ENCODE measurements at places on chromosomes 1 and 21.

DNA sequence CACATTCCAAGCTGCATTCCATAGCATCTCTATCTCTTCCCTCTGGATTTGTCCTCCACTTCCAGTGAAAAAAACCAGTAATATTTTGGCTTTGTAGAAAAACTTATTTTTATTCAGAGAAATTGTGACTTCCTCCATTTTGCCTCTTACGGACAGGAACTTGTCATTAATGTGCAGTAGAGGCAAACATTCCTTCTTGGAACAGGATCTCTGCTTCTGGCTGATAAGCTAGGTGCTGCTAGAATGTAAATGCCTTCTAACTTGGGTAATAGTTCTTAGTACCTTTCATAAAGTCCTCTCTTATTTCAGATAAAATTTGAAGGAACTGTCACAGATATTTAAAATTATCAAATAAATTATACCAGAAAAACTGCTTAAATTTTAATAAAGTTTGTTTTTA is 707.8 kb downstream of the USP25 start:
- no peak overlapping the region for H3K27ac ChIP-seq
- no peak overlapping the region for H3K4me3 ChIP-seq
- H3K36me3 ChIP-seq = no peaks in the 10 kb centered on the region
- DNase-seq = no peak
- H3K27me3 ChIP-seq = no peaks in the 10 kb centered on the region

- H3K4me1 ChIP-seq = peaks cover 9% of the 10 kb centered on the region
- no peak overlapping the region for H3K4me3 ChIP-seq
- H3K36me3 ChIP-seq = no peaks in the 10 kb centered on the region
- H3K27ac ChIP-seq = no peak overlapping the region
These were observed 24.8 kb upstream of the AVPR1B start for GRCh38 chr1:206142011-206142410.

GRCh38 chr21:42503711-42504110 is 7.7 kb upstream of the RSPH1 start:
- DNase-seq = peak; percentile 57
- H3K4me1 ChIP-seq = peaks cover 10% of the 10 kb centered on the region
- no peaks in the 10 kb centered on the region for H3K36me3 ChIP-seq
- peak overlapping the region; percentile 67 for H3K27ac ChIP-seq
- H3K4me3 ChIP-seq = no peak overlapping the region

- DNase-seq = no peak
- peaks cover 38% of the 10 kb centered on the region for H3K36me3 ChIP-seq
- H3K27me3 ChIP-seq = no peaks in the 10 kb centered on the region
These were observed 7.3 kb downstream of the KIF21B start for GRCh38 chr1:201016211-201016651.

- H3K27me3 ChIP-seq = no peaks in the 10 kb centered on the region
- H3K36me3 ChIP-seq = peaks cover 62% of the 10 kb centered on the region
- H3K4me3 ChIP-seq = peak overlapping the region; percentile 22
- H3K27ac ChIP-seq = peak overlapping the region; percentile 83
These were observed 171.6 kb upstream of the EDN2 start for GRCh38 chr1:41656068-41656467.

DNA sequence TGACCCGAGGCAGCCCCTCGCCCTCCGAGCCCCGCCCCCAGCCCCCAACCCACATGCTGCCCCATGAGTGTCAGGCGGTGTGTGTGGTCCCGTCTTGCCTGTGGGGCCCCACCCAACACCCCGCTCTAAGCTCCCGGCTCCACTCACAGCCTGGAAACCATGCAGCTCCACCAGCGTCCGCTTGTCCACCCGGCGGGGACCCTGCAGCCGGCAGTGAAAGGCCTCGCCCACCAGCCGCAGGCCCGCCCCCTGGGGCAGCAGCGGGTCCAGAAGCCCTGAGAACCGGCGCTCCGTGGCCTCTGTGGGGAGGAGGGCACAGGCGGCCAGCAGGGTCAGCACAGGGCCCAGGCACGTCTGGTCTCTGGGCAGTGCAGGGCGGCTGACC is 2.7 kb downstream of the C1QTNF12 start:
- no peaks in the 10 kb centered on the region for H3K36me3 ChIP-seq
- H3K4me1 ChIP-seq = no peaks in the 10 kb centered on the region
- no peaks in the 10 kb centered on the region for H3K27me3 ChIP-seq
- no peak for DNase-seq
- H3K27ac ChIP-seq = no peak overlapping the region
- H3K4me3 ChIP-seq = no peak overlapping the region

- no peak for DNase-seq
- peaks cover 15% of the 10 kb centered on the region for H3K4me1 ChIP-seq
- H3K27ac ChIP-seq = peak overlapping the region; percentile 36
- H3K36me3 ChIP-seq = peaks cover 62% of the 10 kb centered on the region
- no peak overlapping the region for H3K4me3 ChIP-seq
- H3K27me3 ChIP-seq = no peaks in the 10 kb centered on the region
These were observed 16.0 kb downstream of the EIF2D start for GRCh38 chr1:206596319-206596666.

DNA sequence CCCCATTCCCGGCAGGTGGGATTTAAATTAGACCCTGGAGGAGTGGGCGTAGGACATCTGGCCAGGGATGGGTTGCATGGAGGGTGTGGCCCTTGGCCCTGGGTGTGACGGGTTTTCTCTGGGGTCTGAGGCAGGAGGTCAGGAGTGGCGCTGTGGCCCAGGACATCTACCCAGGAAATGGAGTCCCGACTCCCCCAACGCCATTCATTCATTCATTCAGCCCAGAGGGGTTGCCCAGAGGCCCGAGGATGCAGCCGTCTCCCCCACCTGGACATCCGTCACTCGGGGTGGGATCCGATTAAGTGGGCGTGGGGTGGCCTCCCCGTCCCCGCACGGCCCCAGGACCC is 663 bp downstream of the ATP13A2 start:
- peak overlapping the region; percentile 42 for H3K27ac ChIP-seq
- H3K36me3 ChIP-seq = no peaks in the 10 kb centered on the region
- H3K4me3 ChIP-seq = peak overlapping the region; percentile 78
- no peaks in the 10 kb centered on the region for H3K27me3 ChIP-seq
- peaks cover 19% of the 10 kb centered on the region for H3K4me1 ChIP-seq

DNA sequence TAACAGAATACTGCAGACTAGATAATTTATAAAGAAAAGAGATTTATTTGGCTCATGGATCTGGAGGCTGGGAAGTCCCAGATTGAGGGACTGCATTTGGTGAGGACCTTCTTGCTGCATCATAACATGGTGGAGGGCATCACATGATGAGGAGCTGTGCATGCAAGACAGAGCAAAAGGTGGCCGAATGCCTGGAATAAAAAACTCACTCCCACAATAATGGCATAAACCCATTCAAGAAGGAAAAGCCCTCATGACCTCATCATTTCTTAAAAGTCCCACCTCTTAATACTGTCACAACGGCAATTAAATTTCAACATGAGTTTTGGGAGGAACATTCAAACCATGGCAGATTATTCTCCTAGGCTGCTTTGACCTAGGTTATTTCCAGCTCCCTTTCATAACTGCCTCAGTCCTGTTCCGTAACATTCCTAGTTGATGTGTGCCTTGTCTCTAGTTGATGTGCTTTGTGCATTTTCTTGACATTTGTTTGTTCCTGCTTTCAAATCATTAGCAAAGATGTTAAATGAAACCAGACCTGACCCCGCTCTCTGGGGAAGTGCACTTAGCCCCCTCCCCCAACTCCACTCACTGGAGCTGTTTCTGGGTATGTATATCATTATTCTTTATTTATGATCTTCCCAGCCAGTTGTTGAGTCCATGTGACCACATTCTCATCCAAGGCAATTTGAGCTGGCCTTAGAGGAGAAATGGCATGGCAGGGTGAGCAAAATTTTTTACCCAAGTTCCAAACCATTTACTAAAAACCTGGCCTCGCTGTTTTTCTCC is 148.5 kb downstream of the GDAP2 start:
- peaks cover 5% of the 10 kb centered on the region for H3K4me1 ChIP-seq
- no peak for DNase-seq
- H3K27ac ChIP-seq = no peak overlapping the region
- H3K4me3 ChIP-seq = no peak overlapping the region
- H3K27me3 ChIP-seq = peaks cover 12% of the 10 kb centered on the region
- no peaks in the 10 kb centered on the region for H3K36me3 ChIP-seq

DNA sequence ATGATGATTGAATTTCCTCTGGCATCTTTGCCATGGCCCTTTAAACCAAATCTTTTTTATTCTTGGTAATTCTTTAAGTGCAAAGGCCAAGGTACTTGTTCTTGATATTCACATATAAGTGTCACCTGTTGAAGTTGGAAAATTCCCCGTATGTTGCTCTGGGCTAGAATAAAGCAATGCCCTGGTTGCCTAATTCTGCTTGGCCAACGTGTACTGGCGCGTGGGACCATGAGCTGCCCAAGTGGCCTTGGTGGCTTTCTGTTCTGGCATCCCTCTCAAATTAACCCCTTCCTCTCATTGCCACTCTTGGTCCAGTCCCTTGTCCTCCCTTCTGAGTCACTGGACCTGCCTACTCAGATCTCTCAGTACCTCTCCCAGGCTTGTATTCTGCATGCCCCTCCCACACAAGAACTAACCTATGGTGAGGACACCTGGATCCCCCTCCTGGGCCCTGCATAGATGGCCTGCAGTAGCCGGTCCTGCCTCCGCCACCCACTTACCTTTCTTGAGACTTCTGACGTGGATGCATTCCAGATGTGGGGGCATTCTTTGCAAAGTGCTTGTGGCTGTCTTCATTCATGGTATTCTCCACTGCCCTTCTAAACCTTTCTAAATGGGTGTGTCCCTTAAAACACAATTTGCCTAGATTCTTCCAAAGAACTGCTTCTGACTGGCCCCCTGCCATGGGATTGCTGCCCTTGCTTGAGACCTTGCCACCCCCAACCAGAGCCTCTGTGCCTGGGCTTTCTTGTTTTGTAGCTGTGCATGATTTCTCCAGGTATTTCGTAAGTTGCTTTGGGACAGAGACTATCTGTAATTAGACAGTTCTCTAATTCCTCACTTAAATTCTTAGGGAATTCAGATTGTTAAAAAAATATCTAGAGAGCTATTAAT is 152.4 kb downstream of the GALNT2 start:
- H3K4me3 ChIP-seq = no peak overlapping the region
- no peak for DNase-seq
- peaks cover 19% of the 10 kb centered on the region for H3K36me3 ChIP-seq
- H3K27me3 ChIP-seq = no peaks in the 10 kb centered on the region
- H3K4me1 ChIP-seq = peaks cover 25% of the 10 kb centered on the region

All from activated CD8-positive, alpha-beta T cell treated with anti-CD3 and anti-CD28 coated beads for 36 hours (primary cell).